ENCODE measurements at places on chromosomes 3 and 15.

DNA sequence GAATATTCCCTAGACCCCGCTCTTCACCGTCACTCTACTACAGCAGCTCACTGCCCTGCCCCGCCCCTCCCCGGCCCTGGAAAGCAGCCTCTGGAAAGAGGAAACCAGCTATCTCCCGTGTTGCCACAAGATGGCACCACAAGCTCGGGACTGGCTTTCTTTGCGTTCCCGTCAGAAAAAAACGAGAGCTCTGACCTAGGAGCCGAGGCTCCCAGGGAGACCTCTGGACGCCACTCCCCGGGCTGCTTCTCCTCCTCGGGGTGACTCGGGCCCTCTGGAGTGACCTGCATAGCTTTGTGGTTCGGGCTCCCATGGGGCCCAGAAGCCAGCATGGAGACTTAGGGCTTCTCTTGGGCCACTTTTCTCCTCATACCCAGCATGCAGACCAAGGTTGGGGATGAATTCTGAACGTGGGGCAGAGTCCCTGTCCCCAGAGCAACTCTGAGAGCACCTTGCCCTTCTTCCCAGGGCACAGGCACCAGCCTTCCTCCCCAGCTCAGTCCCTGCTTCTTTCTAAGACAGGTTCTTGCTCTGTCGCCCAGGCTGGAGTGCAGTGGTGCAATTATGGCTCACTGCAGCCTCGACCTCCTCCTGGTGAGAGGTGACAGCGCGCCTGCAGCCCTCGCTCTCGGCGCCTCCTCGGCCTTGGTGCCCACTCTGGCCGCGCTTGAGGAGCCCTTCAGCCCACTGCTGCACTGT is 19.0 kb downstream of the STOML1 start:
- DNase-seq = peak; percentile 50

DNA sequence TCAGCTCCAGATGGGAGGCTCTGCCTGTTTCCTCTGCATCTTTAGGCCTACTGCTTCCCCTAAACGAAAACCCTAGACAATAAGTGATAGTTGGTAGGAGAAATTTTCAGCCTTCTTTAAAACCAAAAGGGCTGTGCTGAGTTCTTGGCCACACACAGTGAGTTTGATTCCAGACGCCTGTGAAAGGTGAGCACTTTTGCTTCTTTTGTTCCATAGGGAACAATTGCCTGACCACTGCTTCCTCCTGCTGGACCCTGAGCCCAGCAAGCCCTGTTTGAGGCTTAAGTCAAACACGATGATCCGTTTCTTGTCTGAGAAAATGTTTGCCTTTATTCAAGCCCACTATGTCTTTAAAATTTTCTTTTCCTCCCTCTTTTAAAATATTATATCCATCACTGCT is 493.9 kb downstream of the ZIC1 start:
- DNase-seq = no peak

DNA sequence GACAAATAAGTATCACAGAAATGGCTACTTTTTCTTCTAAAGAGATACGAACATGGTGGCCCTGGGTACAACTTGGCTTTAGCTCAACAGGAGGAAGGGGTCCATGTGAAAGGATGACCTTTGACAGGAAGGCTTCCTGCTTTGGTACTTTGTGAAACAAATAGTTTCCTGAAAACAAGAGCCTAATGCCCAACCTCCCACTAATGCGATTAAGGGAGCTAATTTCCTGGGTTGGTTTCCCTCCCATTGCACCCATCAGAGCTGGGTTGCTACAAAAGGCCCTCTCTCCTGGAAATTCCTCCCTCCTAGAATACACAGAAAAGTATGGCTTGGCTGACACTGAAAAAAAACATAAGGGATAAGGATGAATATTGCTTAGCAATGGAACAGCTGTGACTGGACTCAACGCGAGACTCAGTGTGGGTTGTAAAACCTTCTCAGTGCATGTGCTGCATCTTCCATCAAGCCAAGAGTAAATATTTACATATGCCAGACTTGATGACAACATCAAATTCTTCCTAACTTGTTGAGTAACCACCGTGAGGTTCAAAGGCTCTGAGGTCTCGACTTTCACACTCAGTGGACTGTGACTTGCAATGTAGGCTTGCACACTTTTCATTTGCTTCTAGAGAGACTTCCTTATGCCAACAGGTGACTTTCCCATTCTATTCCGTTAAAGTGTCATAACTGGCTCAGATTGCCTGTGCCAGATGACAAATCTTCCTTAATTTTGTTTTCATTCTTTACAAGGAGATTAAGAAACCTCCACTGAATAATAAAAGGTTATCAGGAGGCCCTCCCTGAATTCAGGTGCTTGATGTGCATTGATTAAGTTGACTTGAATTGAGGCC is 60.1 kb downstream of the ADAMTS9 start:
- no peak for DNase-seq

DNA sequence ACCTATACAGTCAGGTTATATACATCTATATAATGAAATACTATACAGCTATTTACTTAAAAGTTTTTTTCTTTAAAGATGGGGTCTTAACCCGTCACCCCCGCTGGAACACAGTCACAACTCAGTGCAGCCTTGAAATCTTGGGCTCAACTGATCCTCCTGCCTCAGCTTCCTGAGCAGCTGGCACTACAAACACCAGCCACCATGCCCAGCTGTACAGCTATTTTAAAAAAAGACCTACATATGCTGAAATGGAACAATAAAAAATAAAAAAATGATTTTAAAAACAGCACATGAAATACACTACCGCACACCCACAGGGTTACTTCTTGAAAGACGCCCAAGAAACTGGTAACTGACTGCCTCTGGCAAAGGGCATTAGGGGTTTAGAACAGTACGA is 3.8 kb downstream of the NCBP2 start:
- DNase-seq = no peak

GRCh38 chr3:85821130-85821756 is 862.5 kb downstream of the CADM2 start:
- DNase-seq = no peak

DNA sequence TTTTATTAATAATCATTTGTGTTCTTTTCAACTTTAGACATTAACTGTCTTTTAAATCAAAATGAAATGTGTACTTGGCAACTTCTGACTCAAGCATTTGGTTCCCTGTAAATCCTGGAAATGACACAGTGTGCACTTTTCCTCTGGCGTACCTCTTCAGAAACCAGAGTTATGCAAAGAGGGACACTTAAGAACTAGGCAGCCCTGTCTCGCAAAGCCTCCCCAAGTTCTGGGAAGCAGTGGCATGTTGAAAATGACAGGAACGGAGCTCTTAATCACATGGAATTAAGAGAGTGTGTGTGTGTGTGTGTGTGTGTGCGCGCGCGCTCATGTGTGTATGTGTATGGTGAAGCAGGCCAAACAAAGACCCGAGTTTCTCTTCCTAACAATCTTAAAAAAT is 707.4 kb downstream of the MECOM start:
- no peak for DNase-seq

DNA sequence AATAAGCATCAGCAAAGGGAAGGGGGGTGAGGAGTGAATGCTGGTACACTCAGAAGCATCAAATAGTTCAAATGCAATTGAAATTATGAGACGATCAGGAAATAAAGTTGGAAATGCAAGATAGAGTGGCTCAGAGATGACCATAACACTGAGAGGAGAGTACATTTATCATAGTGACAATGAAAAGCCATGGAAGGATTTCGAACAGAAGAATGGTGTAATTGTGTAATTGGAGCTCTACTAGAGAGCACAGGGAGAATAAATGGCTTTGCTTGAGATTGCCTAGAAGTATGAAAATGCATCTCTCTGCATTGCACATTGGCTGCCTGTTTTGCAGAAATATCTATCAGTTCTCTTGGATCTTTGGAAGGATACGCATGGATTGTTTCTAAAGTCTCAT is 163.3 kb downstream of the TP63 start:
- no peak for DNase-seq

DNA sequence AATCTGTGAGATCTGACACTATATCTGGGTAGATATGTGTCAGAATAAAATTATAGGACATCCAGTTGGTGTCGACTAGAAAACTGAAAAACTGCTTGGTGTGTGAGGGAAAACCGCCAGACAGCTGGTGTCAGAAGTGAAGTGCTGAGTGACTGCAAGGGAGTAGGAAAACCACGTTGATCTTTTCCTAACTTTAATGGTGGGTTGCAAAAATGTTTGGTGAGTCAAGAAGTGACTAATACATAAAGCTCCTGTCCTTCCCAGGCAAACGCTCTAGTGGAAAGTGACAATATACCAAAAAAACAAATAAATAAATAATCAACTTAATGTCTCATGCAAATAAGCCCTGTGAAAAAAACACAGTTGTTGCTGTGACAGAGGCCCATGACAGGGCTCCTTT is 7.3 kb upstream of the CD96 start:
- no peak for DNase-seq

GRCh38 chr3:190862209-190863118 is at the start of gene GMNC:
Gene GMNC, minus strand, starts transcription at chr3:190862694. Its CDS starts 79 bp downstream, at chr3:190862615.
- no peak for DNase-seq

DNA sequence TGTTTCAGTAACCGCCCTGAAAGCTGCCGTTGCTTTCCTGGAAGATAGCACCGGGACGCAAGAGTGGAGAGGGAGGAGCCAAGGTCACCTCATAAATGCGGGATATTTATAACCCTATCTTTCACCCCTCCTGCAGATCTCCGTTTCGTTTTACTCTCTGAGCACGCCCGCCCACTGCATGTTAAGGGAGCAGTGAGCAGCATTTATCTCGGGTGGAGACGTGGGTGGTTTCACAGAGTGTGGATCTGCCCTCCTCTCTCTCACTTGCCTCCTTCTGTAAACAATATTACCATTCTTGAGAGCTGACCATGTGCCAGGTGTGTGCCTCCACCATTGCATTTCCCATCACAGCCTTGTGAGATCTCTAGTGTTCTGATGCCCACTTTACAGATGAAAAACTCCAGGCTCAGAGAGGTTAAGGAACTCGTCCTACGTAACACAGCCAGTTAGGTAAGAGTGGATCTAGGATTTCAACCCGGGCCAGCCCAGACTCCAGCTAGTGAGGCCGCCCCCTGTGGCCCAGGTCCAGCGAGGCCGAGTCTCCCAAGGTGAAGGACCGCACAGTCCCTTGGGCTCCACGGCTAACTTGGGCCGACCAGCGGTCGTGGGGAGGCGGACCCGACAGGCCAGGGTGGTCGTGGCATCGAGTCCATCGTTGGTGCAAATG is 16.9 kb upstream of the SEMA4B start:
- DNase-seq = no peak

GRCh38 chr3:45915518-45916231 is 27.6 kb upstream of the CXCR6 start:
- DNase-seq = peak; percentile 47
